Midbrain (tissue), 1 donor: ENCODE measurements at places on chromosomes 4 and X.

DNA sequence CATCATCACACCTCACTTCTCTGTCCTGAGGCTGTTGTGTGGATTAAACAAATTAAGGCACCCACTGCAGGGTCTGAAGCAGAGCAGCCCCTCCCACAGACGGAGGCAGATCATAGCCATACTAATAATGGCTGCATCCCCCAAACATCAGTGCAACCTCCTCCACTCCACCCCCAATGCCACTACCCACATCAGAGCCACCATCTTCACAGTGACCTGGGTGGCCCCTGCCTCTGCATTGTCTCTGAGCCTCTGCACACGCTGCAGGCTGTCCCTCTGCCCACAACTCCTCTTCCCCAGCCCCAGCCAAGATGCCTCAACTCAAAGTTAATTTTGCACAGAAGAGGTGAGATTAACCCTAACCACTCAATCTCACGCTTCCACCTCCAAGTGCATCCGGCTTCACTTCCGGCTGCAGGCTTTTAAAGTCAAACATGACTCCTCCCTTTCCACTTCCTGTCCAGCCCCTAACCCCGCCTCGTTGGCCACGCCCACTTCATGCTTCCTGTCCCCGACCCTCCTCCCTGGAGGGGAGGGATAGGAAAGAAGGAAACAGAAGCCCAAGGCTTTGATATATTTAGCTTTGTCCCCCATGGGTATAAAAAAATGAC is 22.7 kb downstream of the JAKMIP1 start:
- no peak for DNase-seq

DNA sequence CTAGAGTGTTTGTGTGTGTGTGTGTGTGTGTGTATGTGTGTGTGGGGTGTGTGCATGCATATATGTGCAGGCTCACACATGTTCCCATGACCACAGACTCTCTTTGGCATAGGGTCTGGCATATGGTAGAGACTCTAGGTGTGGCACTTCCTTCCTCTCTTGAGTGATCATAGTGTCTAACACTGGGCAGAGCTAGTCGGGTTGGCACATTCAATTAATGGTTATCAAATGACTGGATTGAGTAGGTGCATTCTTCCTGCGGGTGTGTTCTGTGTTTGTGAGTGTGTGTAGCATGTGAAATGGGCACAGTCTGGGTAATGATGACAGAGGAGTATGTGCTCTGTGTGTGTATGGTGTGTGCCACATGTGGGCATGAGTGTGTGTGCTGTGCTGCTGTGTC is 106.5 kb downstream of the EFNB1 start:
- DNase-seq: no peak

- DNase-seq: no peak
Measured at GRCh38 chr4:82839624-82840023, 41.0 kb upstream of the SCD5 start.

GRCh38 chr4:90237751-90238530 is 110.7 kb downstream of the CCSER1 start:
- DNase-seq: no peak

DNA sequence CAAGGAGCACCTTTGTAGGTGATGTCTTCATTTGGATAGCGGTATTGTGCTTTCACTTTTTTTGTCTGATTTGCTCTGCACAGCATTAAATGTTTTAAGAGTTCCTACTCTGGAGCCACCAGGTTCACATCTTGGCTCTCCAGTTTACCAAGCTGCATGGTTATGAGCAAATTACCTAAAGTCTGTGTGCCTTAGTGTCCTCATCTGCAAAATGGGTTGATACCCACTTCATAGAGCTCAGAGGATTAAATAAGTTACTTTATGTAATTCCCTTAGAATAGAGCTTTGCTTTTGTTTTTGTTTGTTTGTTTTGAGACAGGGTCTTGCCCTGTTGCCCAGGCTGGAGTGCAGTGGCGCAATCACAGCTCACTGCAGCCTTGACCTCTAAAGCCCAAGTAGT is 58.2 kb downstream of the UBE2K start:
- no peak for DNase-seq

GRCh38 chr4:110154582-110154981 is 43.8 kb downstream of the ELOVL6 start:
- no peak for DNase-seq

DNA sequence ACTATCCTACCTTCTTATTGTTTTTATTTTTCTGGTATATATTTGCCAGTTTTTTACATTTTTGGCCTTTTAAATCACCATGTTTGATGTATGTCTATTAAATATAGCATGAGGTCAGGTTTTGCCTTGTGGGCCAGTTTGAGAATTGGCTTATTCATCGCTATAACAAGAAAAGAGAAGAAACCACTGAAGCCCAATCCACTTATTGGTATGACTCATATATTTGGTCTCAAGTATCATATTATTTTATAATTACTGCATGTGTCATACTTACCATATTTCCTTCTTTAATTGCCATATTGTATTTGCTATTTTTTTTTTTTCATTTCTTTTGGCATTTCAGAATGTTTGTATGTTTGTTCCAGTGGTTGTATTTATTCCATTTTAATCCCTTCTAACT is 99.3 kb downstream of the IRF2 start:
- no peak for DNase-seq

GRCh38 chr4:147950261-147950660 is 218.4 kb downstream of the ARHGAP10 start:
- DNase-seq: no peak

DNA sequence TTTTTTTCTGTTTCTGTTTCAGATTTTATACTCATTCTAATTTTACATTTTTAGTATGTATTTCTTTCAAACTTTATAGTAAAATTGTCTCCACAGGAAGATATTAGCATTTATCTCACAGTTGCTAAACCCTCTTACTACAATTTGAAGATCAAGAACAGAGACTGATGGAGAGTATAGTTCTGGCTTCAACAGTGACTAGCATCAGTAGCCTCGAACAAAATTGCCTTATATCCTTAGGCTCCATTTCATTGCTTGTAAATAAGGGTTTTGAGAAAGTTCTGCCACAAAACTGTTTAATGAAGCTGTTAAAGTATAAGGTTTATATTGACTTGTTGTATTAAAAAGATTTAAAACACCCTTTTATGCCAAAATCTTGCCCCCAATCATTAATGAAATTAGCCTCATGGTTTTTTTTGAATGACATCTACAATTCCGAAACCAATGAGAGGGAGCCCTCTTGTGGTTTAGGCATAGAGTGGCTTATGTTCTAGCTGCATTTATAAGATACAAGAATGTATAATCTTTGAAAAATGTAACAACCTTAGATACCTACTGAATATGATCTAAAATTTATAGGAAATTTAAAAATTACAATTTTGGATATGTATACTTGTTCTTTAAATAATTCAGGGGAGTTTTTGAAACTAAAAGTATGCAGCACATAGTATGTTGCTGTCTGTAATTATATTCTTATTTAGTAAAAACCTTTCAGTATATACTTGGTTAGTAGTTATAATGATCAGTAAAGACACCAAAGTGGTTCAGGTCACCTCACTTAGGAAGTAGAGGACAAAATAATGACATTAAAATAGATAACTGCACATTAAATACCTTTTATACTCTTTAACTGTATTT is 109.8 kb upstream of the HPGD start:
- peak; percentile 55 for DNase-seq

- DNase-seq: no peak
Measured at GRCh38 chrX:41881166-41881565, 42.2 kb downstream of the CASK start.

DNA sequence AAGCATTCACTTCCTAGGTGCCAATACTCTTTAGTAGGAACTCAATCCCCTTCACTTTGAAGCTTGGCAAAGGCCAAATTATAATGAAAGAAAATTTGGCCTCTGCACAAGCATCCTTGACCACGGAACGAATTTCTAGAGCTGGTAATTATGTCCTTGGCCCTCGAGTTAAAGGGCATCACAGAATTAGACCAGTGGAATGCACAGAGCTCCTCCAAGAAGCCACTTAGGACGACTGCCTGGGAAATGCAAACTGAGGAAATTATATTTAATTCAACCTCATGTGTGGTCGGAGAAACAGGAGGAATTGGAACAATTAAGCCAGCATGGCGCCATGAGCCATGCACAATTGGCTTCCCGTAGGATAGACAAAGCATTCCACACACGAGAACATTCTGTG is 59.3 kb downstream of the NLGN4X start:
- no peak for DNase-seq

GRCh38 chr4:106907216-106907615 is 128.9 kb downstream of the DKK2 start:
- no peak for DNase-seq

GRCh38 chr4:122643257-122643656 is 22.4 kb upstream of the IL21 start:
- no peak for DNase-seq

DNA sequence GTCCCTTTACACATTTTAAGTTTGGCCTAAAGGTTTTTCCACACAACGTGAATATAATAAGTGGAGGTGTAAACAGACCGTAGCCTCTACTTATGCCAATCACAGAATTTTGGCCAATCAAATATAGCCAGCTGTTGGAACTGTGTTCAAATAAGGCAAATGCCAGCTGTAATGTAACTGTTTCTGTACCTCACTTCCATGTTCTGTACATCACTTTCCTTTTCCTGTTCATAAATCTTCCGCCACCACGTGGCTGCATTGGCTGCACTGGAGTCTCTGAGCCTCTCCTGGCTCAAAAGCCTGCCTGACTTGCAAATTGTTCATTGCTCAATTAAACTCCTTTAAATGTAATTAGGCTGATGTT is 105.1 kb upstream of the SMIM31 start:
- DNase-seq: no peak

- DNase-seq: peak; percentile 11
Measured at GRCh38 chr4:123102897-123103471, 180.6 kb upstream of the NUDT6 start.

DNA sequence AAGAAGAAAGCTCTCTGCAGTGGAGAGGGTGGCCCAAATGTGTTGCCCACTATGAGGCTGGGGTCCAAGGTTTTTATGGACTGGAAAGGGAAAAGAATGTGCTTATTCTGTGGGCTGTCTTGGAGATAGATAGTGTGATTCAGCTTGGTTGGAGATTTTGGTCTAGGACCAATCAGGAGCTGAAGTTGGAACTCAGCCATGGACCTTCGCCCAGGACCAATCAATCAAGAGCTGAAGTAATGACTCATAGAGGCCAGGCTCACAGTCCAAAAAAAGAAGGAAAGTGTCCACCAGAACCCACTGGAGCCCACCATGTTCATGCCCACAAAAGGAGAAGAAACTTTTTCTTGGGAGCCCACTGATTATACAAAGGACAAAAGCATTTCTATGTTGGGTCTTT is 369.5 kb downstream of the UBE2NL start:
- DNase-seq: no peak

- no peak for DNase-seq
Measured at GRCh38 chr4:163621821-163622220, 127.3 kb downstream of the TMA16 start.

DNA sequence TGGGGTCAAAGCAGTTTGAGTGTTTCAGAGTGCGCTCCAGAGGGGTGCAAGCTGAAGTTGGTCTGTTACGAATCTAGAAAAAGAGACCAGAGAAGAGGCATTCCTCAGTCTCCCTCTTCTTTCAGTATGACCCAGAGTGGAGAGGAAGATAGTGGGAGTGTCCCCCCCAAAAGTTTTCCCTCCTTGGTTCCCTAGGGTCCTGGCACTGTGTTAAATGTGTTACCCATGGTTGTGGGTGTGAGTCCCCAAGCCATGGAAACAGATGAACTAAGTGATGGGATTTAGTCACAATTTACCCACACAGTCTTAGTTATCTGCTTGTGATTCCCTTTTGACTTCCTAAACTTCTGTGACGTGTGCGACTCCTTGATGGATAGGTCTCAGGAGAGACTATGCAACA is 27.0 kb upstream of the NAF1 start:
- no peak for DNase-seq

DNA sequence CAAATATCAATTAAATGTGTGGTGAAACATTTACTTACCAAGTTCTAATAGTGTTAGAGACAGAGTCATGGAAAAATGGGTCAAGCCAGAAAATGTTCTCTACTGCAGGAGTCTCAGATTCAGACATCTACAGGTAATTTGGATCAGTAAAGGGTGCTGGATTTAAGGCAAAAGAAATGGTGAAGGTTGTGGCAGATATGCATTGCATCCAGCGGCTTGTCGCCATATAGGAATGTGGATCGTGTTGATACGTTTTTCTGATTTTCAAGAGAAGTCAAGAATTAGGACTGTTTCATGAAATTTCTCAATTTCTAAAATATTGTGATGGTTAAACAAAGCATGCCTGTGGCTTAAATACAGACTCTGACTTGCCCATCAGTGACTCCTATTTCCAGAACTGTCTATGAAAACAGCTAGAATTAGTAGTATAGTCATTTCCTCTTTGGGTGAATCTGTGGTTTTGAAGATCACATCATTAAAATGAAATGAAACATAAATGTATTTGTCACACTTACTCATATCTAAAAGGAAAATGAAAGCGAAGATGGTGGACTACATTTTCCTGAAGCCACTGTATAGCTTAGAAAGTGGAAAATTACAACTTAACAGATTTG is 110.1 kb upstream of the VEGFC start:
- DNase-seq: no peak
